ENCODE measurements at places on chromosomes 1 and 21. TPM values are rescaled to one million over a fixed set of nuclear protein-coding genes. Genes with fewer than 3 reads are reported as not detected.

- no peaks in the 10 kb centered on the region for H3K36me3 ChIP-seq
- H3K4me1 ChIP-seq, result no peaks in the 10 kb centered on the region
- H3K27ac ChIP-seq, result no peak overlapping the region
- H3K4me3 ChIP-seq, result peak overlapping the region; percentile 15
- no peak for DNase-seq
Measured at GRCh38 chr1:240597153-240597745, 14.7 kb downstream of the GREM2 start.

GRCh38 chr1:110198746-110199145 lies 11.4 kb upstream of the KCNC4 start:
- no peaks in the 10 kb centered on the region for H3K36me3 ChIP-seq
- no peaks in the 10 kb centered on the region for H3K4me1 ChIP-seq
- no peak overlapping the region for H3K27ac ChIP-seq
- no peak for DNase-seq
- no peak overlapping the region for H3K4me3 ChIP-seq

DNA sequence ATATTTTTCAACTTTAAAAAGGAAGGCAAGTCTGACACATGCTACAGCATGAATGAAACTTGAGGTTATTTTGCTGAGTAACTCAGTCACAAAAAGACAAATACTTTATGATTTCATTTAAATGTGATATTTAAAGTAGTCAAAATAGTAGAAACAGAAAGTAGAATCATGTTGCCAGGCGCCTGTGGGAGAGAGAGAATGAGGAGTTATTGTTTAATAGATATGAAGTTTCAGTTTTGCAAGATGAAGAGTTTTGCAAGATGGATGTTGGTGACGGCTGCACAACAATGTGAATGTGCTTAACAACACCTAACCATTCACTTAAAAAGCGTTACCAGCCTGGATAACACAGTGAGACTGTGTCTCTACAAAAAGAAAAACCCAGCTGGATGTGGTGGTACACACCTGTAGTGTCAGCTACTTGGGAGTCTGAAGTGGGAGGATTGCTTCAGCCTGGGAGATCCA lies 20.7 kb upstream of the ATP1A1 start:
- no peak overlapping the region for H3K27ac ChIP-seq
- DNase-seq, result no peak
- H3K4me1 ChIP-seq, result no peaks in the 10 kb centered on the region
- H3K27me3 ChIP-seq, result no peaks in the 10 kb centered on the region
- no peak overlapping the region for H3K4me3 ChIP-seq

GRCh38 chr21:24222676-24223075 lies 1384.6 kb downstream of the MRPL39 start:
- no peak overlapping the region for H3K4me3 ChIP-seq
- H3K4me1 ChIP-seq, result no peaks in the 10 kb centered on the region
- H3K36me3 ChIP-seq, result no peaks in the 10 kb centered on the region
- no peak overlapping the region for H3K27ac ChIP-seq
- no peak for DNase-seq
- no peaks in the 10 kb centered on the region for H3K27me3 ChIP-seq

Gene LY9
- 3.5 TPM for total RNA-seq

Gene OPRD1
- not detected for total RNA-seq

Gene PEX19
- total RNA-seq, result 67.9 TPM

Measured in kidney (tissue), 22 donors.